Transverse colon (tissue), 4 donors: ENCODE measurements at places on chromosomes 16 and 17. TPM values are rescaled to one million over a fixed set of nuclear protein-coding genes. Genes with fewer than 3 reads are reported as not detected.
A peak's percentile ranks its signal among the peaks of the same experiment; 100 is the strongest.

Gene EPOP
- total RNA-seq = 0.75 TPM

GRCh38 chr16:88871349-88871702, 4.9 kb upstream of the PABPN1L start:
- no peak for DNase-seq

GRCh38 chr16:10013364-10013763, 168.9 kb downstream of the GRIN2A start:
- no peak for DNase-seq

DNA sequence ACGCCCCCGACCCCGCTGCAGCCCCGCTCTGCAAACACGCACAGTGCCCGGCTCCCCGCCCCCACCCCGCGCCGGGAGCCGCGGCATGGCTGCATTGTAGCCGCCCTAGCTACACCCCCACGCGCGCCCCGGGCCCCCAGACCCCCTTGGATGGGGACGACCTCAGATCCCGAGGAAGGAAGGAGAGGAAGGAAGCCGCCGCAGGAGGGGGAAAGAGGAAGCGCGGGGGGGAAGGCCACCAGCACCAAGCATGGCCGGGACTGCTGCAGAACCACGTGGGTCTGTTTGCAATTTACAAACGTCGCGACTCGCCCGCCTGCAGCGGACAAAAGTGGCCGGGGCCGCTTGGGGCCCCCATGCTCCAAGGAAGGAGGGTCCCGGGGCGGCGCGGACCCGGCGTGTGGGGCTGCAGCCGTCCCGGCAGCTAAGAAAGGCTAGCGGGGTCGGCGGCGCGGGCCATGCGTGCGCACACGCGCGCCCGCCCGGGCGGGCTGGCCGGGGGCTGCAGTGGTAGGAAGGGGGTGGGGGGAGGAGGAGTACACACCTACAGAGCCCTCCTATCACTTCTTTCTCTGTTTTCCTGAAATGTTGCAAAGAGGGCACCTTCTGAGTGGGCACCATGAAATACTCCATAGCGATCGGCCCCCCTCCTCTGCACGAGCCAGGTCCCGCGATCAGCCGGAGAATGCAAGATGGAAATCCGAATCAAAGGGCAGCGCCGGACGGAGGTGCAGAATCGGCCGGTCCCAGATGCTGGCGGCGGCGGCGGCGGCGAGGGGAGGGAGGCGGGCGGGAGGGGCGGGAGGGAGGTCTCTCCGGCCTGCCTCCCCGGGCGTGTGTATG, 488 bp downstream of the TFAP4 start:
- DNase-seq = peak; percentile 52

Gene EVI2B
- 1.4 TPM for total RNA-seq

DNA sequence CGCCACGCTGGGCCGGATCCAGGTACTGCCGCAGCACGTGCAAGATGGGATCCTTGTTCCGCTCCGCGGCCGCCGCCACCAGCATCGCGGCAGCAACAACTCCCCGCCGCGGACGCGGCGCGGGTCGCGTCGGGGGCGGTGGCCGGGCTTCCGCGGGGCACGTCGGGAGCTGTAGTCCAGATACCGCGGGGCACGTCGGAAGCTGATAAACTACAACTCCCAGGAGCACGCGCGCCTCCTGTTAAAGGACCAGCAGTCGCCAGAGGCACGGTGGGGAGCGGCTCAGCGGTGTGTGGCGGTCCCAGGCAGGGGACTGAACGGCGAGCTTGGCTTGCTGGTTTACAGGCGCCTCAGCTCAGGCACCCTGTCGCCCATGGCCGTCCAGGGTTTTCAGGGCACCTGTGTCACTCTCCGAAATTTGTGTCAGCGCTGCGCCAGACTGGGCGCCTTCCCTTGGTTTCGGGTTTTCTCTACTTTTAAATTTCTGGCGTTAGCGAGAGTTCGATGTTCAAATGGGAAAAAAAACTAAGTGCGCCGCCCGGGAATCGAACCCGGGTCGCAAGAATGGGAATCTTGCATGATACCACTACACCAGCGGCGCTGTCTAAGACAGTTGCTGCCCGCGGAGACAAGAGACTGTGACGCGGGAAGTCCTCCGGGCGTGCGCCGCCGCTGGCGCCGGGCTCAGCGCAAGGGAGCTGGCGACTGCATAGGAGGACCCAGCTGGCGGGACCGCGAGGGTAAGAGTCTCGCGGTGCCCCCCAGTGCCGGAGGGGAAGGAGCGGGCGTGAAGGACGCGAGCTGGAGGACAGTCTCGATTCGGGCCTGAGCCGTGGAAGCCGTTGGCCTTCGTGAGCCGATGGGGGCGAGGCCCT, at the start of gene METTL26:
METTL26 (minus strand) TSS at position 100 of the 875 bp plus-strand sequence; CDS start at position 85, 15 bp downstream.
- DNase-seq = peak; percentile 97

GRCh38 chr16:28257256-28257655, 35.1 kb upstream of the SBK1 start:
- no peak for DNase-seq

- no peak for DNase-seq
Measured at GRCh38 chr17:41073676-41074075, 8.0 kb upstream of the KRTAP2-4 start.

DNA sequence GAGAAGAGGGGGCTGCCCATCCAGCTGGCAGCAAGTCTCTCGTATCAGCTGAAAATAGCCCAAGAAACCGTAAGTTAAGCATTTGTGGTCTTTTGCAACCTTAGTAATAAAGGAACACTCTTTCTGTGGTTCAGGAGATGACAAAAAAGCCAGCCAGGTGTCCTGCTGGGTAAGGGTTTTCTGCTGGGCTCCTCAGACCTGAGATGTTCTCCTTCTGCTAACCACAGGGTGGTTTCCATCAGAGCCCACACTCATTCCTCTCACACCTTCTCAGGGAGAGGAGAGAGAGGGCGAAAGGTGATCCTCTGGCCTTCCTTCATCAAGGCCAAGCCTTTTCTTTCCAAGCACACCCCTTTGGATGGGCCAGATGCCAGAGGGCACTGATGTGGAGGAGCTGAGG, 70.7 kb downstream of the TEX14 start:
- DNase-seq = peak; percentile 14

Gene FBXL19
- 21.2 TPM for total RNA-seq

GRCh38 chr17:10155371-10156076, 42.9 kb downstream of the GAS7 start:
- no peak for DNase-seq

GRCh38 chr17:11999696-12000095, 2.4 kb upstream of the ZNF18 start:
- no peak for DNase-seq

GRCh38 chr17:81992306-81993102, 15.1 kb downstream of the ASPSCR1 start:
- no peak for DNase-seq

Gene CCL3
- total RNA-seq = 4.4 TPM

- no peak for DNase-seq
Measured at GRCh38 chr16:85064186-85064585, 36.6 kb downstream of the KIAA0513 start.

DNA sequence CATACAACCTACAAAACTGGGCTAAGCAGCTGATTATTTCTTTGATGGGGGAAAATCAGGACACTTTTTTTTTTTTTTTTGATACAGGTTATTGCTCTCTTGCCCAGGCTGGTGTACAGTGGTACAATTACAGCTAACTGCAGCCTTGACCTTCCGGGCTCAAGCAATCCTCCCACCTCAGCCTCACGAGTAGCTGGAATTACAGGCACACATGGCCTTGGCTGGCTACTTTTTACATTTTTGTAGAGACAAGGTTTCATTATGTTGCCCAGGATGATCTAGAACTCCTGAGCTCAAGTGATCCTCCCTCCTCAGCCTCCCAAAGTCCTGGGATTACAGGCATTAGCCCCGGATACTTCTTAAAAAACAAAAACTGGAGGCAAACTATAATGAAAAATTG, 20.6 kb upstream of the TMEM97 start:
- no peak for DNase-seq
